ENCODE measurements at places on chromosomes 5 and 9. TPM values are rescaled to one million over a fixed set of nuclear protein-coding genes. Genes with fewer than 3 reads are reported as not detected.

- DNase-seq = no peak
Measured at GRCh38 chr9:74920944-74921626, 31.6 kb downstream of the C9orf40 start.

DNA sequence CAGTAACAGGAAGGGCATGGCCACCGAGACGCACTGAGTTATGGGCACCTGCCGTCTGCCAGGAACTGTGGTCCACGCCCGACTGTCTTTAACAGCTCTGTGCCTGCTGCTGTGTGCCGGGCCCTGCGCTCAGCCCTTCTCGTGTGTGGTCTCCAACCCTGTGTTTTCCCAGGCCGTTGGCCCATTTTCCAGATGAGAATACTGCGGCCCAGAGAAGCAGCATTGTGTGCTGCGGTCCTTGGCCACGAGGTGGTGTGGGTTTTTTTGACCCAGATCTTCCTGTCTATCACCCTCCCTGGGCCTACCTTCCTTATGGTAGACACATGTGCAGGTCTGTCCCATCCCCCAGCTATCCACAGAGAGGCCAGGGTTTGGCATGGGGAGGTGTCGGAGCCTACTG is 47.0 kb downstream of the RXRA start:
- no peak for DNase-seq

GRCh38 chr5:141769671-141770070 is 87.6 kb upstream of the ARAP3 start:
- DNase-seq = no peak

DNA sequence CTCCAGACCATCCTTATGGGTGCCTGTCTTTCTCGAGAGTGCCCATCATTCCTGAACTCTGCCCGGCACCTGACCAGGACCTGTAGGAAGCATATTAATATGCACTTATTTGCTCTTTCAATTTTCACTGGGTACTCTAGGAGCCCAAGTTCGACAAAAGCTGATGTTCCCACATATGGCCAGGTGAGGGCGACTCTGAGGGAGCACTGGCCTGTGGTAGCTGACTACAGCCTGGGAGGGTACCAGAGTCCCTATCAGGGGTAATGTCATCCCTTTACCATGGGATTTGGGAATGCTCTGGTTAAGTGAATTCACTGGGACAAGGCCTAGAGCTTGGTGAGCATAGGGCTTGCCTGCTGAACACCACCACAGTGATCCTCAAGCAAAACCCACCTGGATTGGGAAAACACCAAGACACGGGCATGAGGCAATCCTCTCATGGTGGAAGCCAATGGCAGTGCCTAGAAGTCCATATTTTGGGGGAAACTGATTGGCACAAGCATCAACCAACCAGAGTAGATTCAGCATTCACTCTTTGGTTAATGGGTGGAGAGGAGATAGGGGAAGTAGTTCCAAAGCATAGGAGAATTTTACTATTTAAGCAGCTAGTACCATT is 112.2 kb downstream of the MTX3 start:
- DNase-seq = peak; percentile 48

- no peak for DNase-seq
Measured at GRCh38 chr9:93871286-93871685, 83.9 kb downstream of the BARX1 start.

DNA sequence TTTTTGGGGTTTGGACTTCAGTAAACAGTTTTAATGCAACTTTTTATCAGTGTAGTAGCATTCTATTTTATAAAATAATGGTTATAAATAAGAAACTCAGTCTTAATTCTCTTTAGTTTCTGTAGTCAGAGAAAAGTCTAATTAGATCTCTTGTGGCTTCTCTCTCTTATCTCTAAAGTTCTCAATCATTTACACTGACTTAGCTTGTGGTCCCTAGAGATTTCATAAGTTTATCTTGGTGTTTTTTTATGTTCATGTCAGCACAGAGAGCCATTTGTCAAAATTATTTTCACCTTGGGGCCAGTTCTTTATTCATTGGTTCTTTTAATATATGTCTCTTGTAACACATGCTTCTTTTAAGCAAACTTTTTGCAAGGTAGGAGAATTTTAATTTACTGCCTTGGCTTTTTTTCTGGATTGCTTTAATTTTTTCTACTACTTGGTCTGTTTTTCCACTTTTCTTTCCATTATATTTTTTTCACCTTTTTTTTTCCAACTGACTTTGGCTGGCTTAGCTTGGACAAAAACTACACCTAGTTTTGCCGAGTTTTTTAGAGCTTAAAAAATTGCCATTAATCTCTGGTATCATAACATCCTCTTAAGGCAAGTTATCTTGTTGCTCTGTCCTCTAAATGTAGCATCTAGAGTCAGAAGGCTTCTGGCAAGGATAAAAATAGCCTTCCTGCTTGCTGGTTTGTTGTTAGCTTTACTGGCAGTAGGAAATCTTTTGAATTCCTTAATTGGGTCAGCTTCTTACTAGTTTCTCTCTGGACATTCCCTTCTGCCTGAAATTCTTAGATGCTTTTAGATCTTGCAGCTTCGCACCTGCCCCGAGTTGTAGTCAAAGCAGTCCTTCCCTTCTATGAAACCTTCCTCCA is 35.3 kb downstream of the CPEB4 start:
- no peak for DNase-seq

- no peak for DNase-seq
Measured at GRCh38 chr9:90787771-90788460, 13.7 kb upstream of the SYK start.

- DNase-seq = no peak
Measured at GRCh38 chr9:18347386-18348082, 126.4 kb upstream of the ADAMTSL1 start.

GRCh38 chr9:121992571-121993212 is 100.4 kb downstream of the TTLL11 start:
- peak; percentile 55 for DNase-seq

GRCh38 chr9:128124451-128124850 is 3.1 kb downstream of the PTGES2 start:
- no peak for DNase-seq

GRCh38 chr9:75438716-75439115 is 350.4 kb downstream of the OSTF1 start:
- DNase-seq = no peak

- no peak for DNase-seq
Measured at GRCh38 chr9:111531716-111532115, 6.7 kb downstream of the ZNF483 start.

Gene PROB1
- 5.5 TPM for total RNA-seq

Gene FAM163B
- not detected for total RNA-seq

Data from activated CD4-positive, alpha-beta memory T cell treated with anti-CD3 and anti-CD28 coated beads, Interleukin-2, amount 10 ng/mL, durations not matched to agents 7 days and 5 days (primary cell).